ENCODE measurements at places on chromosomes 12 and 14.

DNA sequence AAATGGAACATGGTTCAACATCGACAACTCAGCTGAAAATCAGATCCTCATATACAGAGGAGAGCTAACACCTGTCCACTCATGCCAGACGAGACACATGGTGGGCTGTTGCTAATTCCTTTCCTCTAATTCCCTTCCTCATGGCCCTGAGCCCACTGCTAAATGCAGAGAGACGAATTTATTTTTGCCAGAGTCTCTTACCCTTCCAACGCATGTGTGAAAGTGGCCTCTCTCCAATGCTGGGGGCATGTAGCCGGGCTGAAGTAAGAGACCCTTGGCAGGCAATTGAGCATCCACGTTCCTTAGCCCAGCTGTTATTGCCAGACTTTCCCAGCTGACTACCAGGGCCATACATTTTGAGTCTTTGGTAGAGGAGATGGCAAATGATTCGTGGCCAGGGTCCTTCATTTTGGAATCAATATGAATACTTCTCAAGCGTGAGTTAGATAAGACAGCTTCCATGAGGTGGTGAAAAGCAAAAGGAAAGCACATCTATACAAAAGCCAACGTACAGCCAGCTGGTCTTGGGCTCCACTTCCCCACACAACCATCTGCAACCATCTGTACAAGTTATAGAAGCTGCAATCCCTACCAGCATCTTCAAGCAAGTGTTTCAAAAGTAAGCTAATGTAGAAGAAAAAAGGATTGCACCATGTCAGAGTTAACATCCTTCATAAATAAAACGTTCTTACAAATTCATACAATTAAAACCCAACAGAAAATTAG lies 28.6 kb downstream of the CORO1C start:
- DNase-seq, result no peak

DNA sequence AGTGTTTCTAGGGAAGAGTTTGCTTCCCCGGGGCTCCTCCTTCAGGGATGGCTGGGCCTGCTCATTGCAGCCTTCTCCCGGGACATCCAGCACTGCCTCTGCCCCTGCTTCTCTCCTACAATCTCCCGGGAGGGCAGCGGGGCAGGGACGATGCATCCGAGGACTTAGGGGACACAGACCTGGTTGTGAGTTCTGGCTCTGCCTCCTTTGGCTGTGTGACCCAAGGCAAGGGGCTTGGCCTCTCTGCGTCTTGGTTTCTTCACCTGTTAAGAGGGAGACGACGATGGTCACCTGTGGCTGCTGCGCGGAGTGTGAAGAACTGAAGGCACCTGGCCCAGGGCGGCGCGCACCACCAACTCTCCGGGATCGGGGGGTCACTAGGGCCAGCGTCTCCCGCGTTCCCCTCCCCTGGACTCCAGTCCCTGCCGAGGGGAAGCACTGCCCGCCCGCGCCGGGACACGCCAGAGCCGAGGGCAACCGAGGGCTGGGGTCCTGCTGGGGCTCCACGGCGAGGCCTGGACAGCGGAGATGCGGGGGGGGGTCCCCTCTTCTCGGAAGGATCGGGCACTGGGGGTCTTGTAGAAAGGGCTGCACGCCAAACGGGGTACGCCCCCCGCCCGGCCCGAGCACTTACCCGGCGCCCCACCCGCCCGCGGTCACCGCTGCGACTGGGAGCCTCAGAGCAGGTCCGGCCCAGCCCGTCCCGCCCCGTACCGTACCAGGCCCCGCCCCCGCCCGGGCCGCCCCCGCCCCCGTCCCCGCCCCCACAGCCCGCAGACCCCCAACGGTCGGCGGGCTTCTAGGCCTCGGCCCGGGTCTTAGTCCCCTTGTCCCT lies at the start of gene HVCN1:
TSS of gene HVCN1 (minus strand) at position 670 of the 835 bp plus-strand sequence. CDS start 5,870 bp downstream, outside the sequence.
- peak; percentile 78 for DNase-seq

DNA sequence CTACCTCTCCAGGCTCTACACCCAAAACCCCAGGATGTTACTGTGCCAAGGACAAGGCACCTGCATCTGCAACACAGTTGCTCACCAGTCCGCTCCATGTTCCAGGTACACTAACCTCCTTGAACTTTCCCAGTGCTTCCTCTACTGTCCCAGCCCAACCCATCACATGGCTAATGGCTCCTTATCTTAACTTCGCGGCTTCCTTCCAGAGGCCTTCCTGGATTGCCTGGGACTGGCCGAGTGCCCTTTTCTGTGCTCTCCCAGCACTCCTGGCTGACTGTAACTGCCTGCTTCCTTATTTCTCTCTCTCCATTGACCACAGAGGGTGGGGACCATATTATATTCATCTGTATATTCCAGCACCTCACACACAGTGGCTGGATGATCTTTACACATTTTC lies 20.9 kb downstream of the POMT2 start:
- DNase-seq, result no peak

GRCh38 chr12:38113991-38114390 lies 202.6 kb upstream of the ALG10B start:
- no peak for DNase-seq

- DNase-seq, result peak; percentile 63
Observed at GRCh38 chr12:1474574-1475153, 119.7 kb downstream of the FBXL14 start.

GRCh38 chr14:36513451-36514277 lies 6.4 kb downstream of the NKX2-1 start:
- no peak for DNase-seq

Measured in GM03348 (cell line).